ENCODE measurements at places on chromosomes 6 and 20. TPM values are rescaled to one million over a fixed set of nuclear protein-coding genes. Genes with fewer than 3 reads are reported as not detected.

The WFDC10B gene
- total RNA-seq: not detected

The HLA-DRB1 gene
- 0.34 TPM for total RNA-seq

DNA sequence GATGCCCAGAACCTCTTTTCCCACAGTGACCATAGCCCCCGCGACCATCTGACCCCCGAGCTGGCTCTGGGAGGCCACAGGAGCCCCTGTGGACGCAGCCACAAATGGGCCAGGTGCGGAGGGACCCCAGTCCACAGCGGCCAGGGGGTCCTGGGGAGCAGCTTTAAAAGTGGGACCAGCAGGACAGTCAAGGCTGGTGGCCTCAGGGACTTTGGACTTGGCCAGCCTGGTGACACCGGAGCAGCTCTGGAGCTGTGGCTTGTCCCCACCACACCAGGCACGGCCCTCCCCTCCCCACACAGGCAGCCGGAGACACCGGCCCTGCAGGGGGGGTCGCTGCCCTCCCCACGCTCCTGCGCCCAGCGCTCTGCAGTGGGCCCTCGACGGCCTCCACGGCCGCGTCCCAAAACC lies 3.5 kb downstream of the FNDC11 start:
- no peak for DNase-seq

GRCh38 chr6:37874726-37875125 lies 55.2 kb downstream of the ZFAND3 start:
- DNase-seq: no peak

- DNase-seq: no peak
These were observed 21.0 kb upstream of the NOL4L start for GRCh38 chr20:32606107-32606506.

DNA sequence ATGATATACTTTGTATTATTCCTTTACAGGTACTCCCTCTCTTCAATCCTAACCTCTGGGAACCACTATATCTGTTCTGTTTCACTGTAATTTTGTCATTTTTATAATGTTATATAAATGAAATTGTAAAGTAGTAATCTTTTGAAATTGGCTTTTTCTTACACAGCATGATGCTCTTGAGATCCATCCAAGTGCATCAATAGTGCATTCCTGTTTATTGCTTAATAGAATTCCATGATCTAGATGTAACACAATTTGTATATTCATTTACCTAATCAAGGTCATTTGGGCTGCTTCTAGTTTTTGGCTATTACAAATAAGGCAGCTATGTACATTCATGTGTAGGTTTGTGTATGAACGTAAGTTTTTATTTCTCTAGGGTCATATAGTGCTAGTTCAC lies 174.6 kb downstream of the KHDC1L start:
- DNase-seq: no peak

GRCh38 chr6:50289366-50289765 lies 239.6 kb upstream of the DEFB112 start:
- DNase-seq: no peak

Measured in Daoy (cell line).